ENCODE measurements at places on chromosomes 11 and 22.

DNA sequence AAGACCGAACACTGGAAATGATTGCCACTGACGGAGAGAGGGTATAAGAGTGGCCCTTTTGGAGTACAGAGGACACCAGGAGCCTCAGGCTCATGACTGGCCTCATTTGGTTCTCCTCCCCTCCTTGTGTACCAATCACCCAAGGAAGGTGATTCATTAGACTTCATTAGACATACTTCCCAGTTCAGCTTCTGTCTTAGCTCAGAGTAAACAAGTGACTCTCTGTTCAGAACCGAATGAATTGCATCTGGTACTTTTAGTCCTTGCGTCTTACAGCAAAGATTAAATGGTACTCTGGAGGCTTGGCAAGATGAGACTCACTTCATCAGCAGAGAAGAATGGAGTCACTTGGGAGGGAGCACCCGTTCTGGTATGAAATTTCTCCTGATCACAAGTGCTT lies 75.2 kb downstream of the ZNRF3 start:
- DNase-seq, result no peak

DNA sequence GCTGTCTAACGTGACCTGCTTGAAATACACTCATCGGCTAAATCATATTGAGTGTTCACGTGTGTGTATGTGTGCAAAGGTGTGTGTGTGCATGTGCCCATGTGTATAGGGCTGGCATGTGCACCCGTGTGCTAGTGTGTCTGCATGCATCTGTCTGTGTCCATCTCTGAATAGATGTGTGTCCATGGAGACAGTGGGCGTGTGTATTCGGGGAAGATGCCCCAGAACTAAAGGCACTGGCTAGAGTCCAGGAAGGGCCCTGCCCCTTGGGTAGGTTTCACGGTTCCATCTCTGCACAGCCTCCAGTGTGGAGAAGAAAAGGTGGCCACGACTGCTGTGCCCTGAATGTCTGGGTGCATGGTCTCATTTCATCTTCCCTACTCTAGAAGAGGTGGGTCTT lies 220.3 kb downstream of the MN1 start:
- DNase-seq, result no peak

- no peak for DNase-seq
Observed at GRCh38 chr11:117076941-117077691, 21.1 kb downstream of the SIK3 start.

DNA sequence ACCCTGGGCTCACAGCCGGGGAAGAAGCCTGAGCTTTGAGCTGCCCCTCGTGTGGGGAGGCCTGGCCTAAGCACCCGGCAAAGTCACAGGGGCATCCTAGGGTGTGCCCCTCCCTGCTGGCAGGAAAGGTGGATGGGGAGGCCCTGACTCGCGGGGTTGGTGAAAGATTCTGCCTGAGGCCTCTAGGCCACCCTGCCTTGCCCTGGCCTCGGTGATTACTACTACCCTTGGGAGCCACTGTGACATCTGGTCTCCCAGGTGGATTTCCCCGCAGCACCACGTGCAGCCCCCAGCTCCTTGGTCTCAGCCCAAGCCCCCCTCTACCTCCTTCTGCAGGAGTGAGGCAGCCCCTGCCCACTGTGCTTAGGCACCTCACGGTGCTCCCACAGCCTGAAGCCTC lies 23.9 kb downstream of the GNAZ start:
- DNase-seq, result no peak

DNA sequence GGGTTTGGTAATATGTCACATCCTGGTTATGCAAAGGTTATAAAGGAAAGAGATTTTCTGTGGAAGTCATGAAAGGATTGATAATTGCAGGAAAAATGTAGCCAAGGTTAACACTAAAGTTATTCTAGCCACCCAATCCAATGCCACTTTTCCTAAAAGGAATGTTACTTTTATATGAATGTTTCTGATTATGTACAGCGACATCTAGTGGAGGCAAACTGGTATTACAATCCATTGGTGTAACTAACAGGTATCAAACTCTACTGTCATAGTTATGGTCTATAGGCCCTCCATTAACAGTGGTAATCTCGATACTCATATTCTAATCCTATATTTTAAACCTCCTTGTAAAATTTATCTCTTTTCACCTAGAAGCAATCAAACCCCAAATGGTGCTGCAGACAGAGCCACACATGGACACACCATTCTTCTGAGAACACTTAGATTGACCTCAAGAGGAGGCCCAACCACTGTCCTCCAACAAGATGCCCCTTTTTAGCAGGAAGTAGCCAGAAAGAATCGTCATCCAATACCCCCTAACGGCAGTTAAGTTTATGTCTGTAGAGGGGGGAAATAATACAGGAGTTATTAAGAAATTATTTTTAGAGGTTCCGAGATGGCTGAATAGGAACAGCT lies 74.9 kb upstream of the RAG2 start:
- peak; percentile 4 for DNase-seq

- DNase-seq, result no peak
Observed at GRCh38 chr11:7281079-7281478, 29.4 kb downstream of the SYT9 start.

- DNase-seq, result no peak
Observed at GRCh38 chr11:46951864-46952263, 15.3 kb downstream of the CSTPP1 start.

DNA sequence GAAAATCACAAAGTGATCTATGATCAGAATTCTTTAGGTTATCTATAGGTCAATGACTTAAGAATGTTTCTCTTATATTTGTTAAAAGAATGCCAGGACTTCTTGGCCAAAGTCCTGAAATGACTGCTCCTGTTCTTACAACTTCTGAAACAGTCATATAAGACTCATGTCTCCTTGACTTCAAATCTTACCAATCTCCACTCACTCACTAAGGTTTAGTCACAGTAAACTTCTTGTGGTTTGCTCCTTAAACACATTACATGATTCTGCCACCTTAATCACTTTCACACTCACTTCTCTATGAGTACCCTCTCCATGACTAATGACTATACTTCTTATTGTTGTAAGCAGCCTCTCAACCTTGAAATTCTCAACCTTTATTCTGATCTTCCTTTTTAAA lies 648.7 kb upstream of the CCDC179 start:
- DNase-seq, result no peak

DNA sequence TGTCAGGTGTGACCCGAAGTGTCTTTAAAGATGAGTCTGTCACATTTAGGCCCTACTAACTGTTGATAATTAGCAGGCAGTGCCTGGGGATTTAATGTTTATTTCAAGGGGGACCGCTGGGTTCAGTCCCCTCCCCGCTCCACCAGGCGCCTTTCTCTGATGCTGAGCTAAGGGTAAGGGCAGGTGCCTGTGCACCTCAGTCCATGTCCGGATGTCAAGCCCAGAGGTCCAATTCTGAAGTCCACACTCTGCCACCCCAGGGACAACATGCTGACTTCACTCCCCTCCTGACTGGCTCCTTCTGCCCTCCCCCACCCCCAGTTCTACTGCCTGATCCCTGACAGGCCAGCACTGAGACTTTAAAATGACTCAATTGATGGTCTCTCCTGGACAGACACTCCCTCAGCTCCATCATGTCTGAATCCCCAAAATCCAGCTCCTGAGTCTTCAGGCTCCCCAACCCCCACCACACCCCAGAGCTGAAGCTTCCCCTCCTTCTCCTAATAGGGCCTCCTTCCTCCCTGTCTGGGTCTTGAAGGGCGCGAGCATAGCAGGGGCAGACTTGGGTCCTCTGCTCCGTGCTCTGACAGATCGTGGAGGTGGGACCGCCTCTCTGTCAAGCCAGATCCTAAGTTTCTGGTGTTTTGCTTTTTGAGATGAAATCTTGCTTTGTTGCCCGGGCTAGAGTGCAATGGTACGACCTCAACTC lies 49.8 kb upstream of the ANO1 start:
- DNase-seq, result no peak
